ENCODE measurements at places on chromosomes 11 and 22. TPM values are rescaled to one million over a fixed set of nuclear protein-coding genes. Genes with fewer than 3 reads are reported as not detected.

GRCh38 chr22:22442928-22443709 is 65.4 kb downstream of the ZNF280B start:
- DNase-seq = no peak

- DNase-seq = no peak
Measured at GRCh38 chr11:8327761-8328192, 64.1 kb upstream of the LMO1 start.

Gene APLNR
- total RNA-seq = 0.87 TPM

DNA sequence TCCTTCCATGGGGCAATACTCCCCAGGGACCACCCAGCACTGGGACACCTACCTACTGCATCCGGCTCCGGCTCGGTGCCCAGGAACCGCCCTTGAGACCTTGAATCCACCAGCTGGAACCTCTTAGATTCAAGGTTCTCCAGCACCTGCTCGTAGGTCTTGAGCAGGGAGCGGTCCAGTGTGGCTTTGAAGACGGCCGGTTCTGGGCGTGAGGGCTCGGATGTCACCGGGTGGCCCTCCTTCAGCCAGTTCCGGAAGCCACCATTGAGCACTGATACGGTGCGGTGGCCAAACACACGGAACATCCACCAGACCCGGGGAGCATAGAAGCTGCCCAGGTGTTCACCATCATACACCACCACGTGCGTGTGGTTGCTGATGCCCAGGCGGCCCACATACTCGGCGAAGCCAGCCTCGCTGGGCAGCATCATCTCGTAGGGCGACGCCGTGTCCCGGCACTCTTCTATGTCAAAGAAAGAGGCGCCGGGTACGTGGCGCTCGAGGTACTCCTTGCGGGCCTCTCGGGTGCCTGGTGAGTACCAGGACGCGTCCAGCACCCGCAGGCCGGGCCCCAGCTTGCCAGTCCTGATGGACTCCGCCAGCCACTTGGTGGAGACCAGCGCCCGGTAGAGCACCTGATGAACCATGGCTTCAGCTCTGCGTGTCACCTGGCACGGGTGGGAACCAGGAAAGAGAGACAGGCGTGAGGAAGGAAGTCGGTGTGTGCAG is 997 bp downstream of the TST start:
- DNase-seq = no peak

Gene B4GALNT4
- total RNA-seq = 18.4 TPM

DNA sequence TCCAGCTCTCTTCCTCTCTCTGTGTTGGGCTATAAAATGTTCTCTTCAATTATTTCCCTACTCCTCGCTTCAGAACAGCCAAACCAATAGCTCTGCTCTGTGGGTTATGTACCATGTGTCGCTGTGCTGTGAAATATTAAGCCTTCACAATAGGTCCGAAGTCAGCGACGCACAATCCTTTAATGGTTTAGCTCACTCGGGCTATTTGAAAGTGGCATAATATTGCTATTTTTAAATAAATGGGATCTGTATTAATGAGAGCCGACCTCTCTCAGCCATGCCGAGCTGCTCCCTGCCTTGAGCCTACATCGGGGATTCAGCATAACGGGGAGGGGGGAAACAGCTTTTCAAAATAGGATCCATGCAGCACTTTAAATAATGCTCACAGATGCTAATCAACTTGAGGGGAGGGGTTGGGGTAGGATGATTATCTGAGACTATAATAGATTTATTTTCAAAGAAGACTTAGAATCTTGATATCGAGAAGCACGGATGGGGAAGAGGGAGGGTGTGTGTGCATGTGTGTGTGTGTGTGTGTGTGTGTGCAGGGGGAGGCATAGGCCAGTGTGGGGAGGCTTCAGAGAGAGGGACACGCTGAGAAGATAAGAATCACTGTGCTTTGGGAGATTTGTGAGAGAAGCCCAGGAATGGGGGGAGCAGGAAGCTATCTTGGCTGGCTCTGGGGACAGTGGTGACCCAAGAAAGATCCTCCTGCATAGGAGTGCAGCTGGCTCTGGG is 271.5 kb downstream of the NXPE2 start:
- no peak for DNase-seq

Gene MACROD1
- 45.0 TPM for total RNA-seq

DNA sequence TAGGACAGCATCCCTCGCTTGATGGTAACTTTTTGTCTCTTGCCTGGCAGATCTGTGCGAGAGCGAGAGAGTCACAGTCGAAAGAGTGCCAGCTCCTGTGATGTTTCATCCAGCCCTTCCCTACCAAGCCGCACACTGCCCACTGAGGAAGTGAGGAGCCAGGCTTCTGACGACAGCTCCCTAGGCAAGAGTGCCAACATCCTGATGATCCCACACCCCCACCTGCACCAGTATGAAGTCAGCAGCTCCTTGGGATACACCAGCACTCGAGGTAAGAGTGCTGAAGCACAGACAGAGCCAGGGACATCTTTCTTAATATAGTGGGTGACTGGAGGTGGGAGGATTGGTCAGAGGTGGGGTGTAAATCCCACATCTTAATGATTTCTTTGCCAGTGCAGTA is 61.1 kb downstream of the DEPDC5 start:
- no peak for DNase-seq

Gene SHANK2
- 1.7 TPM for total RNA-seq

DNA sequence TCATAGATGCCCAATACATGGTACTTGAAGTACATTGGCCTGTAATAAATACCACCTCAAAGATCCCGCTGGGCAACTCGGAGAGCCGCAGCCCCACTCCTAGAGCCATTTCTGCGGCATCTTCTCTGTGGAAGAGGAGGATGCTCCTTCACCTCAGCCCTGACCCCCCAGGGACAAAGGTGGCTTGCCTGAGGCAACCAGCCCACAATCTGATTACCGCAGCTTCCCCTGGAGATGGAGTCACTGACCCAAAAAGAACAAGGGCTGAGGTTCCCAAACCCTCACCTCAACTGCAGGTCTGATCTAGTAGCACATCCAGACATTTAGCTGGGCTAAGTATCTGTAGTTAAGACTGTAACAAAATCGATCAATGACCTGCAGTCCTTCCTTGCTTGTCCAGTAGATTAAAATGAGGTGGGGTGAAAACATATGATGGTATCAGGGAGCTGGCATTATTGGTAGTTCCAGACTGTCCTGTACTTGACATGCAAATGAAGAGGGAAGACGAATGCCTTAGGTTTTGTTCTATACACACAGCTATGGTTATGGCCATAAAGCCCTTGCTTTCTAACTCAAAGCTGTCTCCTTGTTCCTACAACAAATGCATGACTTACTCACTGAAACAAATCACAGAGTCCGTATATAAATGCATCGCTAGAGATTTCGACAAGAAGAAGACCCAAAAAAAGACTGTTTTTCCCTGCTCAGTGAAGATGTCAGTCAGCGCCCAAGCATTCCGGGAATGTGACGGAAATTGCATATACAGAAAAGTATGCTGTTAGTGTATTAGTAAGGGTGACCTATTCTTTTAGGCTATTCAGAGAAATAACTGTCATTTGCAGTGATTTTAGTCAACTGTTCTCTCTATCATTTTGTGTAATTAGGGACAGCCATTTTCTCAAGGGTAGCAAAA is 33.7 kb downstream of the C11orf71 start:
- DNase-seq = no peak

DNA sequence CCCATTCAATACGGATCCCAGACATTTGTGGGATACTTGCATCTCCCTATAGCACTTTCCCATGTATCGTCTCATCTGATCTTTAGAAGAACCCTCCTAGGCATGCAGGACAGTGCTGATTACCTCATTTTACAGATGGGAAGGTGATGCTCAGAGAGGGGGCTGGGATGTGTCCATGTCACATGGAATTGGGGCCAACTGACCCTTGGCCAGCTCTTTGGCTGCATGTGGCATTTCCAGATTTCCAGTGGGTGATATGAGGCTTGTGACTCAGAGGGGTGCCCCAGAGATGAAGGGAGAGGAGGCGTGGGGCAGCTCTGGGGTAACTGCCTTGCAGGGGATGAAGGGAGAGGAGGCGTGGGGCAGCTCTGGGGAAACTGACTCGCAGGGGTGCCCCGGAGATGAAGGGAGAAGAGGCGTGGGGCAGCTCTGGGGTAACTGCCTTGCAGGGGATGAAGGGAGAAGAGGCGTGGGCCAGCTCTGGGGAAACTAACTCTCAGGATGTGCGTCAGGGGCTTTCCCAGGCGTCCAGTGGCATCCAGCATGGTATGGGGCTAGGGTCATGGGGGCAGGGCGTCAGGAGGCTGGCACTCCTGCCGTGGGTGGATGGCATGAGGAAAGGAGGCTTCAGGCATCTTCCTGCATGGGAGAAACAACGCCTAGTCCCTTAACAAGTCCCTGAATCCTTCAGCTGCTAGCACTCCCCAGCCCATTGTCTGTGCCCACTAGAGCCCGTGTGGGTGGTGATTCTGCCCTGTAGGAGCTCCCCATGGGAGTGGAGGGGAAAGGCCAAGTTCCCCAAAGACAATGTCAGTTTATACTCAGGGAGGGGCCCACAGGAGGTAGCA is 11.9 kb upstream of the CERK start:
- no peak for DNase-seq

- peak; percentile 35 for DNase-seq
Measured at GRCh38 chr11:76680518-76681425, 10.2 kb upstream of the LRRC32 start.

Gene CABP4
- total RNA-seq = 2.4 TPM

- DNase-seq = no peak
Measured at GRCh38 chr22:19043121-19044085, 78.8 kb downstream of the DGCR2 start.

Gene TPP1
- 57.2 TPM for total RNA-seq

- no peak for DNase-seq
Measured at GRCh38 chr22:50017701-50018224, 5.2 kb upstream of the IL17REL start.

DNA sequence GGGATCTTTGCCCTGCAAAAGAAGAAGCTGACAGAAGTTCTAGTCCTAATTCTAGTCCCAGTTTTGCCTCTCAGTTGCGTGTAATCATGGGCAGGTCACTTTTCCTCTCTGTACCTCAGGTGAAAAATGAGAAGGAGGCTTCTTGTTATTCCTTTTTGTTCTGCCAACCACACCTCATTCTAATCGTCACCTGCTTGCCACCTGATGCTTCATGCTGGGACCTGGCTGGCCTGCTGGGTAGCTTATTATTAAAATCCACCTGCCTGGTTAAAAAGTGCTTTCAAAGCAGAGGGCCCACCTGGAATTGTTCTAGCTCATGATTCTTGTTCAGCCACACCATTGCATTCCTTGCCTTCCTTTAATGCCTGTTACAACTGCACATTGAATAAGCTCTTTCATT is 8.4 kb upstream of the ALG8 start:
- DNase-seq = no peak

DNA sequence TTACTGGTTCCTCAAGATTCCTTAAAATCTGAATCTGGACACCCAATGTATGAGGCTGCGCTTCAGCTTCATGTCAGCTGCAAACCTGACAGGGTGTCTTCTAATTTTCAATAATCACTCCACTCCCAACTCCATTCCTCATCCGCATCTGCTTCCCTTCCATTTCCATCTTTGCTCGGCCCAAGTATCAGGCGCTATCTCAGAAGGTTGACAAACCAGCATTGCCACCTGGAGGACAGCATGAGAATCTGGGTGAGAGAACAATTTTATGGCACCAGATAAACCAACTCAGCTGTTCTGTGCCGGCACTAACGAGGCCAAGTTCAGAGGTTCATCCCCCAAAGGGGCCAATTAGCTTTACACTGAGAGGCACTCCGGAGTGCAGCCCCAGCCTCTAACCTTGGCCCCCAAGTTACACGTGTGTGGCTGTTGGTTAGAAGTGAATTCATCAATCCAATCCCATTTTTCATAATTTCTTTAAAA is 79.1 kb upstream of the LMO2 start:
- DNase-seq = peak; percentile 61

GRCh38 chr11:103923451-103923931 is 112.9 kb upstream of the DDI1 start:
- DNase-seq = no peak

Gene MS4A4A
- 27.8 TPM for total RNA-seq

DNA sequence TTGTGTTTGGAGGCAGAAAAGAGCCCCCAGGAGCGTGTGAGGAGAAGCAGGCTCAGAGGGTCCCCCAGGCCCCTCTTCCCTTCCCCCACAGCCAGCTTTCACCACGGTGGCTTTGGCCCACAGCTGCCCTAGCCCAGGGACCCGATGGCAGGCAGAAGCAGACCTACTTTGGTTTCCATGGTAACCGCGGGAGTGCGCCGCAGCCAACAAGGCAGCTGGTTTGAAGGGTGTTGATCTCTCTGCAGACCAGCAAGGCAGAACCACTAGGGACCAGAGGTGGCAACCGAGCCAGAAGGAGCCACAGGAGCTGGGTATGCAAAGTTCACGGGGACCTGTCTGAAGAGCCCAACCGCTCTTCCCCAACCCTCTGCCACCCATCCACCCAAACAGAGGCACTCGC is 69.4 kb downstream of the BUD13 start:
- no peak for DNase-seq

Gene USP35
- total RNA-seq = 10.9 TPM

DNA sequence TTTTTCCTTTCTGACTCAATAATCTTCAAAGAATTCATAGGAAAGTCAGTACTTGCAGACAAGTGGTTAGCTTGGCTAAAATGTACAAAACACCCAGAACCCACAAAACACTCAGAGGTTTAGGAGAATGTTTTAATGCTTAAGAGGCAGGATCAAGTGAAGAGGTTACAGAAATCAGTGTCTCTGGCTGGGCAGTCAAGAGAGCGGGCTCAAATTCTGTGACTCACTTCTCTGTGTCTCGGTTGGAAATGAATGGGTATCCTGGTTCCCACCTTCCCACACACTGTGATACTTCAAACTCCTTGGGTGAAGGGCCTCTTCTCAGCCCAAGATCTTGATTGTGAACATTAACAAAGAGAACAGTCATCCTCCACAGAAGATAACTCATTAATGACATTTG is 3.8 kb downstream of the MPEG1 start:
- no peak for DNase-seq

DNA sequence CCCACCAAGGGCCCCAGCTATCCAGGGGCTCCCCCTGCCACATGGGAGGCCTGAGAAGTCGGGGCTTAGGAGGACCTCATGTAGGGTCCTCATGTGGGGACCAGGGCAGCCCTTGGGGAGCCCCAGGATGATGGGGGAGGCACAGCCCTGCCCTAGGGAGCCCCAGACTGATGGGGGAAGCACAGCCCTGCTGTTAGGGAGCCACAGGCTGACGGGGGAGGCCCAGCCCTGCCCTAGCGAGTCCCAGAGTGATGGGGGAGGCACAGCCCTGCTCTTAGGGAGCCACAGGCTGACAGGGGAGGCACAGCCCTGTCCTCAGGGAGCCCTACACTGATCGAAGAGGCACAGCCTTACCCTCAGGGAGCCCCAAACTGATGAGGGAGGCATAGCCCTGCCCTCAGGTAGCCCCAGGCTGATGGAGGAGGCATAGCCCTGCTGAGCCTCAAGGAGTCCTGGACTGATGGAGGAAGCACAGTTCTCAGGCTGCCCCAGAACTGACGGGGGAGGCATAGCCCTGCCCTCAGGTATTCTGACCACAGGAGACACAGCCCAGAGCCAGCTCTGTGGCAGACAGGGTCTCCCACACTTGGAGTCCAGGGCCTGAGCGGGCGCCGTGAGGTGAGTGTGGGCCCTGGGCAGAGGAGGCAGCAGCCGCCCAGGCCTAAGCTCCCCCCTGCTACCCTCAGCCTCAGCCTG is 10.8 kb downstream of the PRR33 start:
- no peak for DNase-seq

Gene AGBL2
- total RNA-seq = not detected

Data from tibial nerve (tissue), 4 donors.